Stomach (tissue), 19 donors: ENCODE measurements at places on chromosomes 11 and 22. TPM values are rescaled to one million over a fixed set of nuclear protein-coding genes. Genes with fewer than 3 reads are reported as not detected.
A peak's percentile ranks its signal among the peaks of the same experiment; 100 is the strongest.

GRCh38 chr11:135027461-135027860 lies 615.4 kb upstream of the B3GAT1 start:
- H3K36me3 ChIP-seq = no peaks in the 10 kb centered on the region
- H3K4me1 ChIP-seq = no peaks in the 10 kb centered on the region
- no peak overlapping the region for H3K27ac ChIP-seq
- peak; percentile 35 for DNase-seq
- no peaks in the 10 kb centered on the region for H3K27me3 ChIP-seq

- no peak overlapping the region for H3K27ac ChIP-seq
- H3K36me3 ChIP-seq = no peaks in the 10 kb centered on the region
- peaks cover 42% of the 10 kb centered on the region for H3K27me3 ChIP-seq
- DNase-seq = no peak
- H3K4me3 ChIP-seq = no peak overlapping the region
Measured at GRCh38 chr11:72573072-72573854, 101.0 kb downstream of the PDE2A start.

Gene OR5B3
- not detected for total RNA-seq

DNA sequence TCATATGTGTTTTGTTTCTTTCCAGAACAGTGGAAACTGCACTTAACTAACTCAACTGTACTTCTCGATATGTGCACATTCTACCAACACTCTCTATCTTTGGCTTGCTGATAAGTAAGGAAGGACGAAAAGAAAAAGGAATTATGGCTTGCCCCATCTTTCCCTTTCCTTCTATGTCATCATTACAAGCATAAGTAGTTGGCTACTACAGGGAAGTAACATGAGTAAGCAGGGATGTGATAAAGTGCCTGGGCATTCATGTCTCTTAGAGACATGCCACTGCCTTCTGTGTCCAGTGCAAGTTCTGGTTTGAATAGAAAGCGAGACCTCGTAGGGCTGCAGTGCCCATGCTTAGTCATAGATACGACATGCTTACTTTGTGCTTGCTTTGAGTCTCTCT lies 342.5 kb downstream of the ETS1 start:
- H3K27me3 ChIP-seq = no peaks in the 10 kb centered on the region
- H3K27ac ChIP-seq = no peak overlapping the region
- no peak overlapping the region for H3K4me3 ChIP-seq
- no peaks in the 10 kb centered on the region for H3K36me3 ChIP-seq
- no peaks in the 10 kb centered on the region for H3K4me1 ChIP-seq
- no peak for DNase-seq

DNA sequence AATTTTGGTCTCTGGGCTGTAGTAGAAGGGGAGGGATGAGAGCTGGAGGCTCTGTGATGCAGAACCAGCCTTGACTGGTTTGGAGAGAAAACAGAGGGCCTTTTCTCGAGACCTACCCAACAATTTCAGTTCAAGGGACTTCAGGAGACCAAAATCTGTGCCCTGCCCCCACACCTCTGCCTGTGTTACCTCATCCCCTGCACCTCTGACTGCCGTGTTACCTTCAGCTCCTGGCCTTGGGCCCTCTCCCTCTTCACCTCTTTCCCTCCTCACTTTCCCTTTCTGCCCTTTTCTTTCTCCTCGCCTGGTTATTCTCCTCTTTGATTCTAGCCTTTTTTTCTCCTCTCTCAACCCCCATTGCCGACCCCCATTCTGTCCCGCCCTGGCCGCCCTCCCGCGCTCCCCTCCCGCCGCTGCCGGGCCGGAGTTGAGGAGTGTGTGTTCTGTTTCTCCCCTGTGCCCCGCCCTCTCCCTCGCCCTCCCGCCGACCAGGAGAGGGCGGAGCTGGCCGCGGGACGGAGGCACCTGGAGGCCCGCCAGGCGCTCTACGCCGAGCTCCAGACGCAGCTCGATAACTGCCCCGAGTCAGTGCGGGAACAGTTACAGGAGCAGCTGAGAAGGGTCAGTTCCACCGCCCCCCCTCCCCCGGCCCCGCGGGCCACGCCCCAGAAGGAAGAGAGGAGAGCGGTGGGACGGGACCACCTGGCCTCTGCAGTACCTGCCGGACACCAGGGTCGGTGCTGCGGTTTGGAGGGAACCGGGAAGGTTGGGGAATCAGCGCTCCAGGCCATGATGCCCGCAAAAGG lies 27.2 kb downstream of the PHLDB1 start:
- H3K4me1 ChIP-seq = peaks cover 18% of the 10 kb centered on the region
- H3K4me3 ChIP-seq = peak overlapping the region; percentile 40
- peak; percentile 90 for DNase-seq
